ENCODE measurements at places on chromosomes 6 and 20.
A peak's percentile ranks its signal among the peaks of the same experiment; 100 is the strongest.

DNA sequence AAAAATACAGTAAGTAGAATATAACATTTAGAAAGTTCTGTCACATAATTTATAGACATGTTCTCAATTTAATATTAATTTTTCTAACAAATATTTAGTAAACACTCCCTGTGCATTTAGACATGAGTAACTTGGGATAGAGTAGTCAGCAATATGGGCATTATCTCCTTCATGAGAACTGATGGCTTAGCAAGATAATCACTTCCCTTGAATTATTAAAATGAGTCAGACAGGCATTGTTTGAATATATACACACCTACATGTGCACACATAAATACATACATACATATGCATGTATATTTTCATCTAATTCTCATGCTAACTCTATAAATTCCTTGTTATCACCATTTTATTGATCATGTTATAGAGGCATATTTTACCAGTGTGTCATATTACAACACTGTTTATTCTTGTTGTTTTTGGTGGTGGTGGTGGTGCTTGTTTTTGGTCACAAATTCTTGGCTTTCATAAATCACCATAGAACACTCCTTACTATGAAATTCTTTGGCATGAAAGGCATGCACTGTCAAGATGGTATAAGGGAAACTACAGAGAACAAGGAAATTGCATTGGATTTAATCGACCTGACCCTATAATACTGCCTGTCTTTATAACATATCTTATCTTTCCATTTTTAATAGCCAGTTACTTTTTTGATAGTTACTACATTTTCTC, 434.5 kb upstream of the MANEA start:
- DNase-seq, result no peak

DNA sequence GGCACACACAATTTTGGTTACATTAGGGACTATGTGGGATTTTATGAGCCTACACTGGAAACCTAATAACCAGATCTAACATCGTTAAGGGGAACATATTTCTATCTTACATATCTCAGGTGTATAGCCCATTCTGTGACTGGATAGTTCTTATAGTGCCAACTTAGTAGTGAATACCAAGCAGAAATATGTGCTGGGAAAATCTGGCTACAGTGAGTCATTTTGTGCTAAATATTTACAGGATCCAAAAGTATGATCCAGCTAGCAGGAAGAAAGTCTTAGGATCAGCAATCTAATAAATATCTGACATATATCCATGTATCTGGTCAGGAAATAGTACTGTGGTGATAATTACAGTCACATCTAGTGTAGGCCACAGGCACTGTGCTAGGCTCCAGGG, 94.6 kb upstream of the INSM1 start:
- DNase-seq, result no peak

DNA sequence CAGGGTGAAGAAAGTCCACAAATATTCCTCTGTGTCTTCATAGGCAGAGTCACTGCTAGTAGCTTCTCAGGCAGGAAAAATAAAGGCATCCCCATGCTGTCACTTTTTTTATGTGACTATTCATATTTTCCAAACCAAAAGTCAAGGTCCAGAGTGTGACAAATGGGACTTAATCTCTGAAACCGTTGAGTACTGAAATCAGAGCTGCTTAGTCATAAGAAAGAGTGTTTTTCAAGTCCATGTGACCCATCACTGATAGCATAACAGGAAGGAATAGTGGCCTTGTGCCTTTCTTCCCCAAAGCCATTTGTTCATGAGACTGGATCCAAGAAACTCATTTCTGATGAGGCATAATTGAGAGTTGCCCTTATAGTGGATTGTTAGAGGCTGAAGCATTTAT, 210.3 kb upstream of the TSHZ2 start:
- DNase-seq, result no peak

GRCh38 chr6:8014947-8015346, 49.2 kb downstream of the BLOC1S5 start:
- no peak for DNase-seq

DNA sequence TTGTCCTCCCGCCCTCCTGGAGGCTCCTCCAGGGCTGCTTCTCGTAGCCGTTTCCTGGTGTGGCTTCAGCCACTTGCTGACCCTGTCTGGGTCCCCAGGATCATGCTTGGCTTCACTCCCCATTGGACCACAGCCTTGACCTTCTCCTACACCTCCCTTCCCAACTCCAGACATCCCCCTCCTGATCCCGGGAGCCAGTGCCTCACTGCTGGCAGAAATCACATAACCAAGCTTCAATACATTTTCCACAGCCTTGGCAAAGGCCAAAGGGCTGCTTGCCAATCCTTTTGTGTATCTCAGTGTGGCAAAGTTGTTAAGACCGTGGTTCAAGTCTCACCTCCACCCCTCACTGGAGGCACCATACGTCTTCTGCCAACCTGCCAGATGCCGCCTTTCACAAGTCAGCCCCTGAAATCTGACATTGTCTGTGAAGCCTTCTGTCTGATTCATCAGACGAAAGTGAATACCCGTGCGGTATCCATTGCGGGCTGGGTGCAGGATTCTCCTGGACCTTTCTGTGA, 60.1 kb downstream of the PHACTR3 start:
- no peak for DNase-seq

- no peak for DNase-seq
Observed at GRCh38 chr6:28357036-28357435, 7.3 kb downstream of the ZKSCAN3 start.

DNA sequence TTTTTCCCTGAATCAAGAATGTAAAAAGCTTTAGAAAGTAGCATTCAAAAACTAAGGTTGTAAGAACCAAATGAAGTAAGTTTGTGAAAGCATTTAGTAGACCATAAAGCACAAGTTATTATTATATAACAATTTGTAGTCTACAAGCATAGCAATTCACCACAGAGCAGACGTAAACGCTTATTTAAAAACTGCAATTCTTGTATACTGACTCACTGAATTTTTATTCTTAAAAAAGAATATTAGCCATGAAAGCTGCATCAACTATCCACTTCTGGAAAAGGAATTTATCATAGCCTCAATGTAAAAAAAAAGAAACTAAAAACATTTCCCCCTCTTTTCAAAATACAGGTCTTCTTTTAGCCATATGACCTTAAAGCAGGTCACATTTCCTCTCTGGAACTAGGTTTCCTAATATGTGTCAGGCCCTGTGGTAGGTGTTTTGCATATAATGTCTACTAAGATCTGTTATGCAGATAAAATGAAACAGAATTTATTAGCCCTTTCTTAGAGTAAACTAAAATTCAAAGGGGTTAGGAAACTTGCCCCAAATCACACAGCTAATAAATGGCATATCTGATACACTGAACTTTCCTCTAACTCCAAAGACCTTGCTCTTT, 2.1 kb downstream of the MAP3K7 start:
- no peak for DNase-seq

DNA sequence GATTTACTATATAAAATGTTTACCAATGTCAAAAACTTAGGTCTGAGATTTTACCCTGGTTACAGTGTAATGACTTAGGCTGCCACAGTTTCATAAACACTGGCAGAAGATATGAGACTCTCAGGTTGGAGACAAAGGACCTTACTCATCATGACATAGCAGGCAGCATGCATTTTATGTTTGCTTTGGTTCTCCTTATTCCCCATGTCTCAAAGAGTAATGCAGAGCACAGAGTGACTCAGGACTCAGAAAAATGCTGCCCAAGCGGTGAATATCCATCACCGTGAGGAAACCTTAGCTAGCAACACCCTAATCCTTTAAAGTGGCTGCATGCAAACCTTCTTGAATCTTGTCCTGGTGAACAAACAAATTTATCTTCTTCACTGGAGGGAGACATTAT, 112.1 kb upstream of the EYS start:
- no peak for DNase-seq

- peak; percentile 15 for DNase-seq
Observed at GRCh38 chr6:26273673-26274588, 91.1 kb upstream of the BTN3A2 start.

GRCh38 chr20:35523298-35523888, 6.1 kb downstream of the C20orf173 start:
- DNase-seq, result peak; percentile 43

DNA sequence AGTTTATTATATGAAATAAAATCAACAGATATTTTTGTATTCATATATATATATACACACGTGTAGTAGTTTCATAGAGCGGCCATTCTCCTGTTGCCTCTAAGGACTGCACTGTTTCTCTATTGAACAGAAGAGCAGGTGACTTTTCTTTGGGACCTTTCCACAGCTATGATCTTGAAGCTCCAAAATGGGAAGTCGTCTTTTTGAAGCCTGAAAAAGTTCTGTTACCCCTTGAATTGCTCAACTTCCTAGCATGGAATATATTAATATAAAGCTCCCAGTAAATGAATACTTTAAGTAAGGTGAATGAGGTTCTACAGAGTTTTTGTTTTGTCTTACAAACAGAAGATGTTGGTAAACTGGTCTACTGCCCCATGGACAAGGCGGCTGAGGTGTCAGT, 42.2 kb upstream of the ADTRP start:
- no peak for DNase-seq

GRCh38 chr6:71053475-71053874, 96.6 kb upstream of the B3GAT2 start:
- DNase-seq, result no peak

GRCh38 chr6:582370-582769, 74.5 kb downstream of the HUS1B start:
- no peak for DNase-seq

- DNase-seq, result no peak
Observed at GRCh38 chr6:165439928-165440554, 130.6 kb upstream of the C6orf118 start.

- peak; percentile 28 for DNase-seq
Observed at GRCh38 chr6:34656378-34657036, 40.1 kb downstream of the ILRUN start.

DNA sequence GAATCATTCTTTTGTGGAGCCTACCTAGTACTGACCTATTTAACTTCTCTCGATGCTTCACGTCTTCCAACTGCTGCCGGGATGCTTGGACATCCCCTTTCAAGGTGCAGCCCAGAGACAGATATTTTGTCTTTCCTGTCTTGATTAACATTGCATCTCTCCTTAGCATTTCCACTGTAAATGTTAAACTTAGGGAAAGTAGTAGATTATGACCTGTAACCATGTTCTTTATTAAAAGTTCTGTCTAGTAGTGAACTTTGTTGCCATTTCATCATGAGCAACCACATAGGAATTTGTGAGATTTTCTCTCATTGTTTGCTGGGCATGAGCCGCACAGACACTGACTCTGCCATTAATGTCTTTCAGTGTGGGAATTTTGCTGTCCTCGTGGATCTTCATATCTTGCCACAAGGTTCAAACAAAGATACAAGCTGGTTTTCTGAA, 117.9 kb downstream of the JAG1 start:
- DNase-seq, result no peak

DNA sequence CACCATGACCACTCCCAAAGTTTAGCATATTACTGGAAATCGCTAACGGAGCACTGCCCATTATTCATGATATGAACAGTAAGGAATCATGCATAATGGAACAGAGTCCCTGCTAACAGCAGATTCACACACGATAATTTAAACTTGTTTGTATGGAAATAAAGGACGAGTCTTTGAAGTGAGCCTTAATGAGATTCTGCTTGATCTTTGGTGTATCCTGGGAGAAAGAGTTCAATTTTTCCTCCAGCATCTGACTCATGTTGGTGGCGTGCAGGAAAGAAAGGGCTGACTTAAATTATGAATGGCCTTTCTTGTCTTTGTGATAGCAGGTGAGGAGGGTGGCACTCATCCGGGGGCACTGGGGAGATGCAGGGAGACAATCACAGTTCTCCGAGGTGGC, 194.6 kb downstream of the ZNF217 start:
- no peak for DNase-seq

DNA sequence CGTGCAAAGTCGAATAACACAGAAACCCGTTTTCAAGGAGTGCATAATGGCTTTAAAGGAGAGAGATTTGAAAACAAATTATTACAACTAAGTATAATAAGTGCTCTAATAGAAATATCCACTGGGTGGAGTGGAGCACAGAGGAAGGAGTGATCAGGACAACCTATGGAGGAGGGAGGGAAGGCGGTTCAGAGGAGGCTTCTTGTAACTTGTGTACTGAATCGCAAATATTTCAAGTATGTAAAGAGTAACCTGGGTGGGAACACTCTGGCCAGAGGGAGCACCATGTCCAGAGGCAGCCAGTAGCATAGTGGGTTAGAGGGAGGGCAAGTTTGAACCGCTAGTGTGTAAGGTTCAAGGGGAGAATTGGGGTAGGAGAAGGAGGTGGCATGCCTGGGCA, 21.6 kb upstream of the TNFAIP3 start:
- DNase-seq, result no peak

GRCh38 chr20:36504295-36504694, 37.0 kb upstream of the MYL9 start:
- DNase-seq, result no peak

- no peak for DNase-seq
Observed at GRCh38 chr6:168134560-168135201, 55.7 kb upstream of the FRMD1 start.

- DNase-seq, result no peak
Observed at GRCh38 chr6:83038246-83038645, 27.4 kb downstream of the UBE3D start.

DNA sequence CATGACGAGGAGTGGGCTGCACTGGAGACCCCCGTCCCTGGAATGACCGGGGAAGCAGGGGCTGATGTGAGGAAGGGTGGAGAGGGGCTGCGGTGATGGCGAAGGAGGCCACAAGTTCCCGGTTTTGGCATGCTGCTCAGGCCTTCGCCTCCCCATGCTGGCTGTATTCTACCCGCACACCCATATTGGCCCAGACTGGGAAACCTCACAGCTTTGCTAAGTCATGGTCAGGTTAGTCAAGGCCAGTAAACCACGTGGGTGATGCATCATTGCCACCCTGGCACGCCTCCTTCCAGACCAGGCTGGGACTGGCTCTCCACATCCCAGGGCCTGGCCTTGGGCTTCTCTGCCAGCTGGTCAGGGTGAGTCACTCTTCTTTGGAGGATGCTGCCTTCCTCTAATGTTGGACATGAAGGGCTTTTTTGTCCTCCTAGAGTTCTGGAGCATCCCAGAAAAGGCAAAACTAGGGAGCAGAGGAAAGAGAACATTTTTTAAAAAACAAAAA, 53.8 kb downstream of the PCNA start:
- peak; percentile 19 for DNase-seq

GRCh38 chr6:38459291-38459690, 180.4 kb downstream of the BTBD9 start:
- DNase-seq, result no peak

Measured in activated CD4-positive, alpha-beta T cell treated with anti-CD3 and anti-CD28 coated beads for 48 hours (primary cell).